ENCODE measurements at places on chromosomes 7 and 10.

GRCh38 chr7:140914083-140914482 lies 10.6 kb downstream of the BRAF start:
- no peak for DNase-seq

GRCh38 chr10:1050145-1050544 lies 1.2 kb upstream of the IDI1 start:
- no peak for DNase-seq

DNA sequence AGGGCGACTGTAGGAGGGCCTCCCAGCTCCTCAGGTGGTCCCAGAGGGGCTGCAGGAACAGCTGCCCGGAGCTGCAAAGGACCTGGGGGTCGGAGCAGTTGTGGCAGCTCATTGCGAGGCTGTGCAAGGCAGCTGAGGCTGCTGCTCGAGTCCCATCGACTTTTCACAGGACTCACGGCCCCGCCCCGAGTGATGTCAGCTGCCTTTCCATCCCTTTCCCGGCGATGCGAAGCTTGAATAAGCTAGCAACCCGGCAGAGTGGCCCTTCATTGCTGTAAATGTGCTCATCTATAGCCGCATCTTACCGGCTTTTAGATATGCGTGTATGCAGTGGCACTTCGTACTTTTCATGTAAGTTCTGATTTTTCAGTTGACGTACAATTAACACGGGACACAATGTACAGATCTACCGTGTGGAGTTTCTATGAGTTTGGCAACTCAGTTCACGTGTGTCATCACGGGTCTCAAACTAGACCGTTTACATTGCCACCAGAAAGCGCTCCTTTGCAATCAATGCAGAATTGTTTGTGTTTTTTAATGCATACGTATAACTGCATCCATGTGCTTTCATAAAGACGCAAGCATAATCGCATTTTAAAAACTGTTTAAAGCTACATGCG lies at the start of gene CH25H:
Gene CH25H (minus strand): TSS at position 137 of the 620 bp plus-strand sequence. CDS start 25 bp downstream, at position 112.
- no peak for DNase-seq

DNA sequence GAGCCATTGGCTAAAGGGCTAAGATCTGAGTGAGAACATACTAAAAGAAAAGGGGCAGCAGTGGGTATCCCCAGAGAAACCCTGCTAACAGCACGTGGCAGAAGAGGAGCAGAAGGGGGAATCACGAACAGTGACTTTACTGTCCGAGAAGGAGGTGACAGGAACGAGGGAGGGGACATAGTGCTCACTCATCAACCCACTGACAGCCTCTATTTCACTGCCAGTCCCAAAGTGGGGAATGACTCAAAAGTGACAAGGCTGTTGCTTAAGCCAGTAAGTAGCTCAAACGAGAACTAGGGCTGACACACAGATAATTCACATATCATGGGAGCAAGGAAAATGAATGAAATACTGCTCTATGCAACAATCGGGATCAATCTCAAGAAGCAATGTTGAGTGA lies 92.7 kb downstream of the RSU1 start:
- DNase-seq, result no peak

- no peak for DNase-seq
Observed at GRCh38 chr7:7209412-7210050, 27.2 kb downstream of the C1GALT1 start.

DNA sequence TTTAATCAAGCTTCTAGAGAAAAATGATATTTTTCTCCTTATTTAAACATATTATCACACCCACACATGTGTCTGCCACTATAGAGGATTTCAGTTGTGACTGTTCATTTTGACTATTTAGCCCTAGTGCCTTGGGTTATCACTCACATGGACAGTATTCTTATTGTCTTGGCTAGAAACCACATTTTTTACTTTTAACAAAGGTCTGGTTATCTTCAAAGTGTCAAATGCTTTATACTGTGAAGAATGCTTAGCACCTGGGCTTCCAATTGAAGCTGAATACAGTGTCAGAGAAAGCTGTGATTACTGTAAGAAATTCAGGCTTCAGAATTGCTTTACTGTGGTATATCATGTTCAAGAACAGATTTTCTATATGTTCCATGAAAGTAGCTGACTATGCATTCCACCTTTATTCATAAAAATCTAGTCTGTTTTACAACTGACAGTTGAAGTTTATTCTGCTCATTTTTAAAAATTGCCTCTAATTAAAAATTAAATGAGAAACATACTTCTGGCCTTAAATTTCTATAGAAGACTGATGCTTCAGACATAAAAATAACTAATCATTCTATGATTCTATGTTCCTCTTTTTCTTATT lies 278.6 kb downstream of the SEMA3D start:
- no peak for DNase-seq

- no peak for DNase-seq
Observed at GRCh38 chr10:61830846-61831273, 70.6 kb upstream of the ARID5B start.

DNA sequence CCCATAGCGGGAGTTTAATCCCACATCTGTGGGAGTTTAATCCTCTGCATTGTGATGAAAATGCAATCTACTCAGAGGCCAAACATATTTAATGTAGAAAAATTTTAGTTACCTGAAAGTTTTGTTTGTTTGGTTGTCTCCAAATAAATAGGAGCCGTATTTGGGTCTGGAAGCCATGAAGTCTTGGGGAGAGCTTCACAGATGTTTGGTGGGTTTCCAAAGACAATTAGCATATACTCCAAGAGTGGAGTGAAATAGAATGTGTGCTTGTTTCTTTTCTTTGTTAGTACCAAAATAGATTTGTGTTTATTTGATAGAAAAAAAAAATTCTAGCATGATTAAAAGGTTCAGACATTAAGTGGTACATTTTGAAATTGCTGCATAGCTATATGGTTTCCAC lies 50.9 kb downstream of the ANK3 start:
- DNase-seq, result no peak

GRCh38 chr7:157007470-157008066 lies 2.9 kb downstream of the MNX1 start:
- DNase-seq, result no peak

GRCh38 chr7:153934629-153935028 lies 117.6 kb upstream of the DPP6 start:
- no peak for DNase-seq

DNA sequence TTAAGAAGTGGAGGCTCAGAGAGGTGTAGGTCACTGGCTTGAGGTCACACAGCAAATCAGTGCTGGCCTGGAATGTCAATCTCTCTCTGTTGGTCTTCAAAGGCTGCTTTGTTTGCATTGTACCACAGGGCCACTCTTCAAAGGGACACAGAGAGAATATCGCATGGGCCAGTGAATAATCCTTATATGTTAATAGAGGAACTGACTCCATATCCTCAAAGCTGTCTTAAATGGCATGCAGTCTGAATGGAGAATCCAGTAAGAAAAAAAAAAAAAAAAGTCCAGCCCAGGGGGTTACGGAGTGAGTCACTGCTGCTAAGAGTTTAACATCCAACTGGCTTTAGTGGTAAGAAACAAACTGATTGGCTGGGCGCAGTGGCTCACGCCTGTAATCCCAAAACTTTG lies 54.1 kb downstream of the NRAP start:
- no peak for DNase-seq

DNA sequence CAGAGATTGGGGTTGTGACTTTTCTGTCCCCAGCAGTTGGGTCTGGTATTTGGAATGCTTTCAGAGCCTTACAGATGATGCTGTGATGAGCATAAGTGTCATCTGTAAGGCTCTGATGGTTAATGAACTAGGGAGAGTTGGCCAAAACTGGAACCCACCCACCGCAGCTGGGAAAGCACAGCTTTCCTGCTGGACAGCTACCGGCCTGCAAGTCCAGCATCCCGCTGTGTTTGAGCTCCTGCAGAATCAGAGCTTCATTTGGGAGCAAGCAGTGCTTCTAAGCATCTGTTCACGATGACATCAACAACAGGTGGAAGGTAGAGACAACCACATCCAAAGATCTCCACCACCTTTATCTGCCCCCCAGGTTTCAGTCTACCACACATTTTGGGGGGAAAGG lies 11.7 kb downstream of the UCN3 start:
- no peak for DNase-seq

GRCh38 chr10:53808677-53809372 lies 992.2 kb downstream of the PCDH15 start:
- DNase-seq, result no peak

DNA sequence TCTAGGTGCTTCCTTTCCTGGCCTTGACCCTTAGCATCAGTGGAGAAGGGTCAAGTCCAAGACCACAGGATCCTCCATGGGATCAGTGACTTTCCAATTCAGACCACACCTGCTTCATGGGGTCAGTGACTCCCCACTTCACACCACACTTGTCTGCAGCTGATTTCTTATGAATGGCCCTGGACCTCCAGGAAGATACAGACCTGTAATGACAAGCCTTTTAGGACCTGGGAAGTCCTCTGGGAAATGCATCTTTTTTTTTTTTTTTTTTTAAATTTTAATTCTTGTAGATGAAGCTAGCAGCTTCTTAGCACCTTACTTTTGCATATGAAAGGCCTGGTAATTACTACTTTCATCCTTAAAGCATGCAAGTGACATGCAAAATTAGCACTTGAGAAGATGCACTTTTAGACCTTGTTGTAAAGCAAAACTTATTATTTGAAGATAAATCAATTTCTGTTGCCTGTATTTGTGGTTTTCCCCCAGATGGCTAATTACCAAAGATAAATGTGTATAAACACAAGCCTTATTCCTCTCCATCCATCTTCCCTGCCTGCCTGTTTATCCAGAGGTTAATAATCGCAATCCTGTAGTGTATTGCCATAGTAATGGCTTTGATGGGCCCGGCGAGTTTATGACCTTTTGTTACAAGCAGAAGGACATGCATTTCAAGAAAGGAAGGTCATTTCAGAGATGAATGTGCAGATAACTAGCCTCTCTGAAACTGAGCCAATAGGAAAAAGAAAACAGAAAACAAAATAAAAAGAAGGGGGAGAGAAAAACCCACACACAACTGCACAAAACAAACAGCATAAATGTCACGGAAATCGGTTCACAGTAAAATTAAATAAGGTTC lies 1018.7 kb downstream of the TYW1 start:
- no peak for DNase-seq

All from HFF-Myc (cell line).